ENCODE measurements at places on chromosomes 6 and 20.

- DNase-seq, result no peak
Observed at GRCh38 chr6:111256646-111257045, 169.3 kb downstream of the SLC16A10 start.

DNA sequence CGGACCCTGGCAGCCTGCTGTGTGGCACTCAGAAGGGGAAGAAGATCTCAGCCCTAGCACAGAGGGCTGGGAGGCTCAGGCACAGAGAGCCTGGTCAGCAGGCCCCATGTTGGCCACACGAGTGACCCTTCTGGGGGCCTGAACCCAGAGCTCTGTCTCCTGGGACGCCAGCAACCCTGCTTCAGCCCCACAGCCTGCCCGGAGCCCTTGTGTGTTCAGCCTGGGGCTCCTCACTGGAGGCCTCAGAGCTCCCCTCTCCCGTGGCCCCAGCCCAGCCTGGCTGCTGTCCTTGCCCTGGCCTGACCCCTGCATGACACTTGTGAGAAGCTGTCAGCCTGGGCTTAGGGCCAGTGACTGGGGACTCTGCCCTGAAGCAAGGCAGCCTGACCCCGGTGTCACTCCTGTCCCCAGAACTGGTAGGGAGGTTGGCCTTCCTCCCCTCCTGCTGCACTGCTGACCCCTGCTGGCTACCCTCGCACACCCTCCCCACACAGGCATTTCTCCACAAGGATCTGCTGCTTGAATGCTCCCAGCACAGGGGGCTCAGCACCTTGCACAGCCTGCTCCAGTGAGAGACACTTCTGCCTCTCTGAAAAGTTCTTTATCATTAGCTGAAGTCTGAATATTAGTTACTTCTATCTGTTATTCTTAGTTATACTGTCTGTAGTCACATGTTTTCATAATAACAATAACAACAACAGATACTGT, 15.4 kb upstream of the IP6K3 start:
- no peak for DNase-seq

- DNase-seq, result no peak
Observed at GRCh38 chr20:38248133-38248532, 12.4 kb downstream of the KIAA1755 start.

DNA sequence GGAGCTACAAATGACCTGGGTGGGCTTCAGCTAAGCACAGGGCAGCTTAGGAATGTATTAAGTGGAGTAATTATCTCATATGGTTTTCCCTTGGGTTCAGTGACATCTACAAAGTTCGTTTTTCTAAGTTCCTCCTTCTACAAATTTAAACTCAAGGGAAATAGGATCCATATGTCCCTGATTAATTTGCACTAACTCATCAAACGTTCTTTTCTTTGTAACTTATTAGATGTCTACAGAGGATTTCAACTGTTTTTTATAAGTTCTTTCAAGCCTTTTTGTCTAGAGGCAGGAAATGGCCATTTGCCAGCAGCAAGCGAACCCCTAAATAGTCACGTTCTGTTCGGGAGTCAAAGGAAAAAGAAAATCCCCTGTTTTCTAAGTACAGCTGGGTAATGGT, 1060.3 kb downstream of the KIF16B start:
- no peak for DNase-seq

DNA sequence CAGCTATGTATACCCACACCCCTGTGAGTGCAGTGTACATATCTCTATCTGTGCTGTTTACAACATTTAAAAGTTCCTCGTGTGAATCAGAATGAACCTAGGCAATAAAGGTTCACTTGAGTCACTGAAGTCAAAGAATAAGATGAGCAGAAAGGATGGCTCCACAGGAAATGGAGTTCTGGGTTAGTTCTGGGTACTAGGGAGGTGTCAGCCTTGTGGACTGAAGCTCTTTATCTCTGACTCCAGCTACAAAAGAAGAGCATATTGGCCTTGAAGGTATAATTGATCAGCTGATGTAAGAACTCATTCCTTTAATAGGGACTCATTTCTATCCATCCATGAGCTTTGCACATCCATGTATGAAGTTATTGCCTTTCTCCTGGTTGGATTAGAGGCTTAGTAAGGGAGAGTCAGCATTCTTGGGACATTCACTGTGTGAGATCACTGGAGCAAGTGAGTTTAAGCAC, 73.9 kb upstream of the BACH2 start:
- DNase-seq, result no peak

- DNase-seq, result no peak
Observed at GRCh38 chr6:168660400-168660945, 219.5 kb downstream of the SMOC2 start.

- DNase-seq, result no peak
Observed at GRCh38 chr20:49245921-49246740, 26.9 kb downstream of the DDX27 start.

DNA sequence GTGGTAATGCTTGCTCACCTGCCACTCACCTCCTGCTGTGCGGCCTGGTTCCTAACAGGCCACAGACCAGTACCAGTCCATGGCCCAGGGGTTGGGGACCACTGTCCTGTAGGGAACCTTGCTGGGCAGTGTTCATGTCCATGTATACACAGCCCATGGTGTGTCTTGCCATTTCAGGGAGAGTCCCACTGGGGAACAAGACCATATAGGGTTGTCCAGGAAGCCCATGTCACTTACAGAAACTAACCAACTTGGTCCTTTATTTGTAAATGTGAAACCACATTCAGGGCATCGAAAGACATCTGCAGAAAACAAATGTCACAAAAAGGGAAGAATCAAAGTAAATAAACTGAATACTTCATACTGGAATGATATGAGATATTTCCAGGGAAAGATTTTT, 179.1 kb downstream of the NFATC2 start:
- no peak for DNase-seq

DNA sequence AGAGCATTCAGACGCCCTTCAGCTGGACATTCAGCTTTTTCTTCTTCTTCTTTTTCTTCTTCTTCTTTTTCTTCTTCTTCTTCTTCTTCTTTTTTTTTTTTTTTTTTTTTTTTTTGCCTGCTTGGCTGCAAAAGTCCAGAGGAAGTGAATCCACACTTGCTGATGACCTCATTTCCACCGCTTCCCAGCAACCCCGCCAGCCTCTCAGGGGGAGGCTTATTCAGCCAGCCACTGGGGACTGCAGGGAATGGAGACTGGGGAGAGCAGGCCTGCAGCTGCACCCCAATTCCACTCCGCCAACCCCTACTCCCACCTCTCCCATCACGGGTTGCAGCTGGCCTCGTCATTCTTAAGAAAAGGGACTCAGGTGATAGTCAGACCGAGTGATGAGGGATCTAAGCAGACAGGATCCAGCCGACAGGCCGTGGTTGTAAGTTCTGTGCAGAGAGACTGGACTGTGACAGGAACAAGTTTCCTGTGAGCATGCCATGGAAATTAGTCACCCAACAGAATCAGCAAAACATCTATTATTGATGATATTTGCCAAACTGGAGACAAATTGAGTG, 59.0 kb upstream of the QKI start:
- DNase-seq, result no peak

DNA sequence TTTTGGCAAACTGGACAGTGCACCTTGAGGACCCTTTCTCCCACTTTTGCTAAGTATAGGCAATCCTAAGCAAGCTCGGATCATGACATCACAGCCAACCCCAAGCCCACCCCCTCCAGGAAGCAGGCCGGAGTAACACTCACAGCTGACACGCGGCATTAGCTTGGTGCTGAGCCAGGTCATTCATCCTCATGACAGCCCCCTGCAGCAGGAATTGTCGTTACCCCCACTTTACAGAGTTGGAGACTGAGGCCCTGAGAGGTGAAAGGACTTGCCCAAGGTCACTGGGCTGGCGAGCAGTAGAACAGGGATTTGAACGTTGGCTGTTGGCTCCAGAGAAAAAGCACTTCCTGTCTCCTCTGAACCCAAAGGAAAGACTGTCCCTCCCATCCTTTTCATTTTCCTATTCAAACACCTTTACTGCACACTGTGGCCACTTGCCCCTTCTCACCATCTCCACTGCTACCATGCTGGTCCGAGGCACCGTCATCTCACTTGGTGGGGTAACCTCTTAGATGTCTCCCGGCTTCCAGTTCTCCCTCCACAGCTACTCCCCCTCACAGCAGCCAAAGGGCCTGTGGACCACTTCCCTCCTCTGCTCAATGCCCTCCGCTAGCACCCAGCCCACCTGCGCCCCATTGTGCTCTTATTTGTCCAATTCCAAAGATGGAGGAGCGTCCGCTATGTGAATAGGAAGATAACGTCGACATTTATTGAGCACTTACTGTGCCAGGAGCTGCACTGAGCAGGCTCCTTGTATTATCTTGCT, 84.7 kb downstream of the PREX1 start:
- DNase-seq, result no peak

DNA sequence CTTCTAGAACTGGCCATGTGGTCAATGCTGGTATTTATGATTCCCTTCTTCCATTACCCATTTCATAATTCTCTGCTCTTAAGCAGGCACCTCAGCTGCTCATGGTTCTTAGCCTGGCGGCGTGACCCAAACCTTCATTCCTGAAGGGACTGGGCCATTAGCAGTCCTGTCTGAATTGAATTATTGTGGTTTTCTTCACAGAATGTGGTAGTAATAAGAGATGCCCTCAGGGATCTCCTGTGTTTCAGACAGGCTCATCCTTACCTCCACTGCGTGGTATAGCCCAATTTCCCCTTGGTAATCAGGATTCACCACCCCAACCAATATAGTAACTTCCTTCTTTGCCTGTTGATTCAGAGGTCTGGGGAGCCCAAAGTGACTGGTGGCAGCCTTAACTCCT, 37.6 kb downstream of the PKIB start:
- DNase-seq, result no peak

DNA sequence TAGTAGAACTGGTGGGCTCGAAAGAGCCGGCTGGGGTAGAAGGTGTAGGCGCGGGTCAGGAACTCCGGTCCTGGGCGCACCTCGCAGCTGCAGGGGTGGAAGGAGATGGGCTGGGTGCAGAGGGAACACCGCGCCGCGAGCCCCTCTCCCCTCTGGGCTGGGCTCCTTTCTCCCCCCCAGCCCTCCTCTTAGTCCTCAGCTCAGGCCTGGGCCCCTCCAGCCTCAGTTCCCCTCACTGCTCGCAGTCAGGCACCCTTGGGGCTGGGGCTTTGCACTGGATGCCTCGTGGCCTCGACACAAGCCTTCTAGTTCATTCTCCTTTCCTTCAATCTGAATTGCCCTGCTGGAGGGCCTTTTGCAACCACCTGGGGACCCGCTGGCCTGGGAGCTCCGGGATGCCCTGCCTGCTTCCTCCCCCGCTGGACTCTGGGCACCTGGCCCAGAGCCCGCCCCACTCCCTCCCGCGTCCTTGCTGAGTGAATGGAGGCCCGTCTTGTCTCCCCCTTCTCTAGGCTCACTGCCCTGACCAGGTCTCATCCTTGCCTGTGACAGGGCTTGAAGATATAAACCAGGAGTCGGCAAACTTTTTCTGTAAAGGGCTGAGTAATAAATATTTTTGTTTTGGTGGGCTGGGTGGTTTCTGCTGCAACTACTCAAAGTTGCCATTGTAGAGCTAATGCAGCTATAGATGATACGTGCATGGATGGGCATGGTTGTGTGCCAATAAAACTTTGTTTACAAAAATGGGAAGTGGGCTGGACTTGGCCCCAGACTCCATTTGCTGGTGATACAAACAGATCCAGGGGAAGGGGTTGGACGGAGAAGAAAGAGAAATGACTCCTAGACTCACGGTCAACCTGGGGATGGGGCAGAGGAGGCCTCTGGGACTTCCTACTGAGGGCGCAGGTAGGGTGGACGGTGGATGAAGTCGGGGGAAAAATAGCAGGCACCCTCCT, 47.3 kb downstream of the APCDD1L start:
- DNase-seq, result no peak

- no peak for DNase-seq
Observed at GRCh38 chr20:47189060-47189459, 167.4 kb downstream of the ZMYND8 start.

GRCh38 chr6:127592964-127593363, 16.0 kb downstream of the C6orf58 start:
- DNase-seq, result no peak

DNA sequence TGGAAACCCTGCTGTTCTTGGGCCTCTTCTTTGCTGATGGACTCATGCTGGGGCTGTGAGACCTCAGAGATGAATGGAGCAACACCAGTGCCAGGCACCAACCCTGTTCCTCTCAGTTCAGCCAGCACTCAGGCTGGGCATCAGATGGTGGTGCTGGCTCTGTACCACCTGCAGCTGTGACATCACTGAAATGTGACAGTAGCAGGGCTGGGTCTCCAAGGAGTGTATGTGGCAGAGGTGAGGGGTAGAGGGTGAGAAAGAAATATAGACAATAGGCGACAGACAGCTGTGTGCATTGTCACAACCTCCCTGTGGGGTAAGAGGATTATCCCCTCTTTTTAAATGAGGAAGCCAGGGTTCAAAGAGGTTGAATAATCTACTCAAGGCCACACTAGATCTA, at the start of gene TP53TG5:
Gene TP53TG5 (minus strand): TSS at position 135 of the 400 bp plus-strand sequence. CDS start 89 bp downstream, at position 46.
- no peak for DNase-seq

- no peak for DNase-seq
Observed at GRCh38 chr6:5339786-5340185, 78.5 kb downstream of the FARS2 start.

DNA sequence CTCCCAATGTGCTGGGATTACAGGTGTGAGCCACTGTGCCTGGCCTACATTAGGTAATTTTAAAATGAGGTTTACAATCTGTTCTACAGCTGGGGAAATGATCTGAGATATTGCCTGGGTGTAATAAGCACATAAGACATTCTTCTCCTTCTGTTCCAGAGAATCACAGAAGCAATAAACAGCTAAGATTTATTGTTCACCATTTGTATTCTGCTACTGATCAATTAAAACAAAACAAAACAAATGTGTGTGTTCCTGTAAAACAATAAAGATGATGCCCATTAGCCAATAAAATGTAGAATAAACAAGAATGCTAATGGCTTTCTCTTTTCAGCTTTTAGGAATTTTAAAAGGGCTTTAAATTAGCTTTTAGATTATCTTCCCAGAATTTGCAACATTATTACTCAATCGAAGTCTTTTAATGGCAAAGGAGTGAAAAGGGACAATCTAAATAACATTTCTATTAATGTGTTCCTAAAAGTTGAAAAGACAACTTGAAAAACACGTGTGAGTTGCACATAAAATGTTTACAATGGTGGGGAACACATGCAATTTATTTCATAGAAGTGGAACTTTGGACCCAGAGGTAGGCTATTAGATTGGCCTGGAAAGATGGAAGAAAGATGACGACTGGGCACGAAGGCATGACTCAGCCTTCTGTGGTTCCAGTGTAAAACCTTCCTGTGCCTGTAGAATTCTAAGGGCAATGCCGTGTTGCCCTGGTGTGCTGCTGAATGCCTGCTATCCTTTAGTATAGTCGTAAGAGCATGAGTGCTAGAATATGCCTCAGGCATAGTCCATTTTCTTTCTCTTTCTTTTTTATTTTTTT, 29.0 kb upstream of the DEK start:
- no peak for DNase-seq

DNA sequence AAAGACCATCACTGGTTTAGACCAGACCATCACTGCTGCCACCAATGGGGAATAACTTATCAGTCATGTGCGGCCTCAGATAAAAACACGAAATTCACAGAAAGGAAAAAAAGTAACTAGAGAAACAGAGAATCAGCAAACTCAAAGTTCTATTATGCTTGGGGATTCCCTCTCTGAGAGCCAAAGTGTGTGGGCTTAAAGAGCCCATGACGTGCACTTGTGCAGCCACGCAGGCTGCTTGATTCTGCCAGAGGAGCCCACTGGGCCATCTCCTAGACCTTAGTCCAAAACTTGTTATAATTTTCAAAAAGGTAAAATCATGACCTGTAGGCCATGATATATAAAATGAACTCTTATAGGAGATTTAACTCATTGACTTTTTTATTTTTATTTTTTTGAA, 15.2 kb downstream of the RAB44 start:
- no peak for DNase-seq

Measured in activated T-helper 1 cell treated with anti-CD3 and anti-CD28 coated beads, Interleukin-2, amount 50 U/mL, for 16 hours (primary cell).